ENCODE measurements at places on chromosomes 6 and 20. TPM values are rescaled to one million over a fixed set of nuclear protein-coding genes. Genes with fewer than 3 reads are reported as not detected.

The C20orf204 gene
- total RNA-seq, result 0.44 TPM

DNA sequence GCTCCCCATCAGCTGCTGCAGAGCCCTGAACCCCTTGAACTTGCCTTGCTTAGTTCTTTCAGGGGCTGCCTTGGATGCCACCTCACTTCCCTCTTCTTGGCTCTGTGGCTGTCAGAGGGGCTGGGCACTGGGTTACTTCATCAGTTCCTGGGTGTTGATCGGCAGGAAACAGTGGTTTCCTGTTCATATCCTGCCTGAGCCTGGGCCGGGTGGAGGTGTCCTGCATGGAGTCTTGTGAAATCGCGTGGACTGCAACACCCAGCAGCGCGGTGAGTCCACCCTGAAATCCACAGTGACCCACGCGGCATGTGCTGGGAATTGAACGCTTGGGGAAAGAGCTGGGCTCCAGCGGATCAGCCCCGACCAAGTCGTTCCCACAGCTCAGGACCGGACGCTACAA is 97.5 kb downstream of the CDH26 start:
- peak; percentile 76 for DNase-seq

GRCh38 chr20:40706977-40707582 is 18.0 kb upstream of the MAFB start:
- peak; percentile 38 for DNase-seq

GRCh38 chr6:163306000-163306399 is 108.5 kb upstream of the QKI start:
- DNase-seq, result no peak

The B3GAT2 gene
- not detected for total RNA-seq

The ACAT2 gene
- 120 TPM for total RNA-seq

DNA sequence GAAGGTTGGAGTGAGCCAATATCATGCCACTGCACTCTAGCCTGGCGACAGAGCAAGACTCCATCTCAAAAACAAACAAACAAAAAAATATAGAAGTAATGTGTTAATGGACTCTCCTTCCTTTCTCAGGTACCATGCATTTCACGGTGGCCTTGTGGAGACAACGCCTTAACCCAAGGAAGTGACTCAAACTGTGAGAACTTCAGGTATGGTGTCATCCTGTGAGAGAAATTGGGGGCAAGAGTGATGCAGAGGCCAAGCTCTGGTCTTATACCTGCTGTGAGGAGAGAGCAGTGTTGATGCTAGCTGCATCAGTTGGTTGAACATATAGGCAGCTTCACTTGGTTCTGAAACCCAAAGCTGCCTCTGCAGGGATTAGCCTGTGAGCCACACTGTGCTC is 6.2 kb downstream of the ITCH start:
- no peak for DNase-seq

The TP53TG5 gene
- total RNA-seq, result not detected

The RIPOR3 gene
- total RNA-seq, result 6.8 TPM

- DNase-seq, result no peak
These were observed 540.5 kb downstream of the CD83 start for GRCh38 chr6:14658030-14658429.

GRCh38 chr6:98644063-98644462 is 190.3 kb upstream of the POU3F2 start:
- DNase-seq, result no peak

GRCh38 chr6:165439928-165440554 is 130.6 kb upstream of the C6orf118 start:
- no peak for DNase-seq

DNA sequence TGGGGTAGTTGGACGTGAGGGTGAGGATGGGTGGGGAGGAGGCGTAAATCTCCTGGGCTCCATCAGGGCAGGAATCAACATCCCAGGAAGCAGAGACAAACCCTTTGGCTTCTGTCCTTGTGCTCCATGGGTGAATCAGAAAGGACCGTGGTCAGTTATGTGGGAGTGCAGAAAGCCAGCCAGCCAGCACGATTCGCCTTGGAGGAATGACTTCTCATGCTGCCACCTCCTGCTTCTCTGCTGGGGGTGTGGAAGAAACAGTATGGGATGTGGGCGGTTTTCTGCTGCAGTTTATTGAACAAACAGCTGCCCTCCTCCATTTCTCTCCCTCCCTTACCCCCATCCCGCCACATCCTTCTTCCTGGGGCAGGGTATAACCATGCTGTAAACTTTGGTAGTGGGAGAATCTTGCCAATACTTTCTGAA is 214.5 kb downstream of the SOX4 start:
- no peak for DNase-seq
